Tibial nerve (tissue), 4 donors: ENCODE measurements at places on chromosomes 2 and 18.
A peak's percentile ranks its signal among the peaks of the same experiment; 100 is the strongest.

- DNase-seq = no peak
Measured at GRCh38 chr2:160405077-160405867, 88.3 kb downstream of the RBMS1 start.

GRCh38 chr18:21155443-21155842, 43.8 kb upstream of the ROCK1 start:
- DNase-seq = no peak

DNA sequence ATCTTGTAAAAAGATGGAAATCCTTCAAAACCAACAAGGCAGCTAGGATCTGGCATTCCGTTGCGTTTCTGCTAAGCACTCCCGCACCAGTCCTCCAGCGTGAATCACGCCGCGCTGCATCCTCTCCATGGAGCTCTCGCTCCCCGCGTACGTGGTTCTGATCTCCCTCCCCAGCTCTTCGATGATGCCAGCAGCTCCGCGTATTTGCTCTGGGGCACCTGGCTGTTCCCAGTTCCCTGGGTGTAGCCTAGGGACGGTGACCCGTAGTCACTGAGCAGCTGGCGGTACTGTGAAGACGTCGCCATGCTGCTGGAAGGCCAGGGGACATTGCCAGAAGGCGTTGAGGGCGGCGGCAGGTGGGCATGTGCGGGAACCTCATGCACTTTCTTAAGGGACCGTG, 407.5 kb downstream of the RNF144A start:
- no peak for DNase-seq

DNA sequence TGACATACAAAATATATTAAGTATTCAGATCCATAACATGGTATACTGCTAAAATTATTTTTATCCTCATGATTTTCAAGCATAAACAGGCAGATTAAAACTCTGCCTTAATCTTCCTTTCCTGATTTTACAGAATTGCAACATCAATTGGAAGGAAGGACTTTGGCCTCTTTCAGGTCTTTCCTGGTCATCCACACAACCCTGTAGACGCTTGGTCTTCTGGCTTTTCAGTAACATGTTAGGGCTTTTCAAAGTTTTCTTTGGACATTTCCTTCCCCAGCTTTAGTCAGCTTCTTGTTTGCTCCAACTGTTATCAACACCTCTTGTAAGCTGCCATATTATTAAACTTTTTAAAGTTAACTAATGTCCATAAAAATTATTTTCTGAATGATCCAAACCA, 1364.9 kb upstream of the NRXN1 start:
- DNase-seq = no peak

GRCh38 chr2:225042800-225043167, 516 bp upstream of the DOCK10 start:
- DNase-seq = no peak

- DNase-seq = no peak
Measured at GRCh38 chr2:135471106-135471505, 59.9 kb downstream of the ZRANB3 start.

DNA sequence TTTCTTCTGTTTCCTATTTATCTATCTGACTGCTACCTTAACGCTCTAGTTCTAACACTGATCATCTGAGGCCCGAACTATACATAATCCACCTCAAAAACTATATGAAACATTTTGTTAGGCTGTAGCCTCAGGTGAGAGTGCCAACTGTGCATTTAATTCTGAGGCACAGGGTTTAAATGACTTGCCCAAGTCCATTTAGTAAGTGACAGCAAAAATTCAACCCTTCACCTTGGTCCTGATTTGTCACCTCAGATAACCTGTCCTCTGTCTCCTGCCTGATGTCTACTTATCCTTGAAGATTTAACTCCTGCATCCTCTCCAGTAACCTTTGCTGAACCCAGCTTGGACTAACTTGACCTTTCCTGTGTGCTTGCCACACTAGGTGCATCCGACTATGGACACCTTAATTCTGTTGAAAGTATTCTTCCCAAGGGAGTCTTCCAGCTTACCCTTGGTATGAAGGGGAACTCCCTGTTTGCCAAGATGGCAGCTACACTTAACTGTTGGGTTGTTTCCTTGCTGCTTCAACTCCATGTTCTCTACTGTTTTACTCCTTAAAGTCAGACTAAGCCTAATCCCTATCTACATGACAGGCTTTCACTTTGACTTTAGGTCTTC, 23.5 kb downstream of the CD302 start:
- DNase-seq = no peak

DNA sequence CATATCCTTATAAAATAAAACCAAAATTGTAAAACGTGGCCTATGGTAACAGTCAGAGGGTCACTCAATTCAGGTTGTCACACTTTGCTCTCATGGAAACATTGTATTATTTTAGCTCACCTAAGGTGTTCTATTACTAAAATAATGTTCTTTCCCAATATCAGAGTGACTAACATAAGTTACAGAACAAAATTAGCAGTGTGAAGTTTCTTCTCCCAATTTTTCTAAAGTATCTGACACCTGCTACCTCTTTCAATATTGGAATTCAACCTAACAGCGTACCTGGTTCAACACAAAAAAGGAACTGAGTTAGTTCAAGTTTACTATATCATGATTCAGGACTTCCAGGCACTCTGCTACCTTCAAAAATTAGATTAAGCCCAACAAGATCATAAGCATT, 190.4 kb downstream of the ZEB2 start:
- DNase-seq = no peak

DNA sequence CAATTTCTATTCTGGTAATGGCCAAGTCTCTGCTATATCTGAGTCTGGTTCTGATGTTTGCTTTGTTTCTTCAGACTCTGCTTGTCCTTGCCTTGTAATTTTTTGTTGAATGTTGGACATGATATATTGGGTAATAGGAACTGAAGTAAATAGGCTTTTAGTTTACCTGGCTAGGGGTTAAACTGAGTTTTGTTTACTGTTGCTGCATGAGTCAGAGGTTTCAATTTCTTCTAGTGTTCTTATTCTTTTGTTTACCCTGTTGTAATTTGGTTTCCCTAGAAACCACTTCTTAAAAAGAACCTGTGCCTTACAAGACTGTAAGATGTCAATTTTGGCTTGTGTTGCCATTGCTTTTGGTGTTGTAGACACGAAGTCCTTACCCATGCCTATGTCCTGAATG, 285.0 kb upstream of the KCNH7 start:
- DNase-seq = no peak

DNA sequence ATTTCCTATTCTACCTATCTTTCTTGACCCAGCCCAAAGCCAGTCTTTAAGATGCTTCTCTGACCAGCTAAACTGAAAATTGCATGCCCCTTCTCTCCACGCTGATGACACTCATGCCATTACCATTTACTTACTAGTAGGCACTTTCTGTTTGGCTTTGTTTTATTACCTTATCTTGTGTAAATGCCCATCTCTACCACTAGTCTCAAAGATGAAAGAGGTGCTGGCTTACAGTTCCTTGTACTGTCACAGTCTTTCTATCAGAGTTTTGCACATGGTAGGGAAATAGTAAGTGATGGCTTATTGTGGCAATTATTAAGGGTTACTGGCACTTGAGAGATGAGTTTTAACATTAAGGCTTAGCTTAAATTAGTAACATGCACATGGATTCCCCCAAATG, 352.1 kb downstream of the RBM43 start:
- DNase-seq = no peak

GRCh38 chr2:231533086-231533776, 3.0 kb upstream of the NMUR1 start:
- no peak for DNase-seq

DNA sequence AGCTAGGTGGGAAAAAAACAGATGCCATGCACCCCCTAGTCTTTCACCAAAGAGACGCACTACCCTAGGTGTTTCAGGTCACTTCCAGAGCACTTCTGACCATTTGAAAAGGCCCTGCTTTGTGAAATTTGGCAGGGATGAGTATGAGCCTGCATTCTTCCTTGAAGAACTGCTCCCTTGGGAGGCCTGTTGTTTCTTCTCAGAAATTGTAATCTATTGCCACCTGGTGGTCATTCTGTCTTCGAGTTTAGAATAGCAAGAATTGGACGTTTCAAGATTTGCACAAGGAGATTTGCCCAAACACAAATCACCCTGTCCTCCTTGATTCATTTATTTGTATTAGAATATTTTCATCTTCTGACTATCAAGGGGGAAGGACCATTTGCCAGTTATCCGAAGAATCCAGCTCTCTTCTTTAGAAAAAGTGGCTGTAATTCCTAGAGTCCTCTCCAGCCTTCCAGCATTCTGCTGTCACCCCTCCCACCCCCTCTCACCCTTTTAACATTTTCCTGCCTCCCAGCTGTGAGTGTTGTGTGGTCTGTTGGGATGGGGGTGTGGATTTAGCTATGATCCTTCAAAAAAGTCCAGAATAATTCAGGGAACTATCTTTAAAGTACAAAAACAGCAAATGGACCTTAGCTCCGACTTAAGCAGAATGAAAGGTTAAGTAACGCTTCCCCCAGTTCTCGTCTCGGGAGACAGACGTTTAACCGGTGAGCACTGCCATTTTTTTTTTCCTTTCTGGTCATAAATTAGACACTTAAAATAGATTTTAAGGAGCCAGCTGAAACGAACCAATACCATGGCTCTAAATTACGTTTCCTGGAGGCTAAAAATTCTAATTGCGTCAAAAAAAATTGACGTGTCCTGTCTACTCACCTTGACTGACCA, 3.7 kb upstream of the GAD1 start:
- DNase-seq = peak; percentile 94

DNA sequence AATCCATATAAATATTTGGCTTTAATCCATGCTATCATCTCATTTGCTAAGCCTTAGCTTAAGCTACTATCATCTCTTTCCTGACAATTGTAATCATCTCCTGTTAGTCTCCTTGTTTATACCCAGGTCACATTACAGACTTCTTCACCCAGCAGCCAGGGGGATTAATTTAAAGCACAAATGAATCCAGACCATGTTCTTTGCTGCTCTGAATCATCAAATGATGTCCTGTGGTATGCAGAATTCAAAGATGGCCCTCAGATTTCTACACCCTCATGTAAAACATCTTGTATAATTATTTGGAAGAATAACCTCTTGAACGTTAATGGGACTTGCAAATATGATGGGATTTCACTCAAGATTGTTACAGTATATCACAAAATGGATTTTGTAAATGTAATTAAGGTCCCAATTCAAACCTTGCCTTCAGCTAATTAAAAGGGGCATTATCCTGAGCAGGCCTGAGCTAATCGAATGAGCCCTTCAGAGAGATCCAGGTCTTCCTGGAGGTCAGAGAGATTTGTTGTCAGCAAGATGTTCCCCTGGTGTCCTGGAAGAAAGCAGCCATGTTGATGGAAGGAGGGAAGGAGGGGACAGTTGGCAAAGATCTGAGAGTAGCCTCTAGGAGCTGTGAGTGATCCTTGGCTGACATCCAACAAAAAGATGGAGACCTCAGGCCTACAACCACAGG, 241.1 kb upstream of the MMADHC start:
- DNase-seq = no peak

GRCh38 chr2:145927131-145927950, 1407.4 kb upstream of the ZEB2 start:
- no peak for DNase-seq

DNA sequence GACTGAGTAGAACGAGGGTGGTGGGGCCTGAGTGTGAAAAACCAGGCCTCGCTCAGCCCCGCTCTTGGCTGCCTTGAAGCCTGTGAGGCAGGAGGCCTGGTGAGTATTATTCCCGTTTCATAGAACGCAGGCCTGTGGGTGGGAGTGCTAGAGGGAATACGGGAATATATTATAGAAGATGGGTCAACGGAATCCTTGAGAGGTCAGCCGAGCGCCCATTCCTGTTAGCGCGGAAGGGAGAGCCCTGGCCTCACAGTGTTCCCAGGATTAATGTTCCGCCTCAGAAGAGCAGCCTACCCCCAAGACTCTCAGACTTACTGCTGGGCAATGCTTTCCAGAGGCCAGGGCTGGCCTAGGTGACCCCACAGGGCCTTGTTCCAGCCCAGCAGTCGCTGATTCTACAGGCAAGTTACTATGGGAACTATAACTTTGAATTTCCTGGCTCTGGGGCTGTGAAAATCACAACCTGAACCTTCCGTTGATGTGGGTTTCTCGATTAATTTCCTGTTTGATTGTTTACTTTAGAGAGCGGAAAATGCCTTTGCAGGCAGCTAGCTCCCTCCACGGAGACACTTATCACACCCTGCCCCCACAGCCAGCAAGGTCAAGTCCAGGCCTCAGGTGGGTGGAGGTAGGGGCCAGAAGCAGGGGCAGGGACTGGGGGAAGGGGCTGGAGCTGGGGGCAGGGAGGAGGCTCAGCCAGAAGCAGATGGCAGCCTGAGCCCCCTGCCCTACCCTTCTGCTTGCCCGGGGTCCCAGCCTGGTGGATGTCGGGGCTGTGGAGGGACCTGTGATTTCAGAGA, 108.3 kb downstream of the SMAD7 start:
- DNase-seq = no peak

- no peak for DNase-seq
Measured at GRCh38 chr2:219426068-219426443, 7.9 kb downstream of the DES start.

DNA sequence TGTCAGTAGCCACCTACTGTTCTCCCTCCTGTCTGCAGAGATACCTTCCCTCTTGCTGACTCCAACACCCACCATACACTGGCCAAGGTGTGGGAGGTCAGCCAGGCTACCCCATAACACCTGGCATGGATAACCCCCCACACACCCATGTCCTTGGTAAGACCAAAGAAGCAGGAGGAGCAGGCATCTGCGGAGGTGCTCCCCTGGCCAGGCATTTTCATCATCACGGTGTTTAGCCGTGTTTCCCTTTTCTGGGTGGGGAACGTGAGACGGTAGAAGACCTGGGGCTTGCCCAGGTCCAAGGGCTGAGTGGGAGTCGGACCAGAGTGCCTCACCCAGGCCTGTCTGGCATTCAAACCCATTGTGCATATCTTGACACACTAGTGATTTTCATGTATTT, 150.3 kb downstream of the SMAD7 start:
- DNase-seq = no peak

DNA sequence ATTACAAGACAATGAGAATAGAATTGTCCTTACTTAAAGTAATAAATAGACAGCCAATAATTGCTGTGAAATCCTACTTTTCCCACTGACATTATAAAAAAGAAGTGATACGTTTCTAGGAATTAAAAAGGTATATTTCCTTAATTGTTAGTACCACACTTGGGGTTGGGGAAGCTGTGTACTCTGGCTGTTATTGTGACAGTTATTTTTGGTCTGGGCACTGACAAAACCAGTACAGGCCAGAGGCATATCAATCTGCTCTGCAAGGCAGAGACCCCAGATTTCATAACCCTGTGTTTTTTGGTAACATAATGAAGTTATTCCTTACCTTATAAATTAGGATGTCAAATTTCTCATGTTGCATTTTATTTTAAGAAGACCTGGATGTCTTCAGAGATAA, 66.5 kb downstream of the RAB10 start:
- no peak for DNase-seq

- DNase-seq = no peak
Measured at GRCh38 chr2:161708350-161708975, 84.2 kb downstream of the SLC4A10 start.

GRCh38 chr2:43059183-43059897, 167.1 kb downstream of the ZFP36L2 start:
- DNase-seq = peak; percentile 75
